ENCODE measurements at places on chromosomes 11 and 22.
A peak's percentile ranks its signal among the peaks of the same experiment; 100 is the strongest.

GRCh38 chr11:91837411-91838330 is 386.9 kb upstream of the FAT3 start:
- DNase-seq: no peak

- DNase-seq: no peak
These were observed 1558.6 kb upstream of the RAG2 start for GRCh38 chr11:38156495-38157146.

GRCh38 chr22:30304495-30305244 is 15.4 kb upstream of the CASTOR1 start:
- no peak for DNase-seq

DNA sequence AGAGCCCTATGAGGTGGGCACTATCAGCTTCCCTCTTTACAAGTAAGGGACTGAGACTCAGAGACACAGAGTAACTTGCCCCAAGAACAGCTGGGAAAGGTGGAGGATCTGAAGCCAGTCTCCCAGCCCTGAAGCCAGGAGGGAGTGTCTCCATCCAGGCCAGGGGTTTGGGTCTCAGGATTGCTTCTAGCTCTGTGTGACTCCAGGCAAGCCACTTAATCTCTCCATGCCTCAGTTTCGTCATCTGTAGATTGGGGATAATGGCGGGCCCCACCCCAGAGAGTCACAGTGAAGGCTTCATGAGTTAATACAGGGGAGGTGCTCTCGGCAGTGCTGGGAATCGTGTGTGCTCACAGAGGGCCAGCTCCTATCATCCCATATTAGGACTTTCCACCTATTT is 10.5 kb downstream of the MAP4K2 start:
- DNase-seq: no peak

DNA sequence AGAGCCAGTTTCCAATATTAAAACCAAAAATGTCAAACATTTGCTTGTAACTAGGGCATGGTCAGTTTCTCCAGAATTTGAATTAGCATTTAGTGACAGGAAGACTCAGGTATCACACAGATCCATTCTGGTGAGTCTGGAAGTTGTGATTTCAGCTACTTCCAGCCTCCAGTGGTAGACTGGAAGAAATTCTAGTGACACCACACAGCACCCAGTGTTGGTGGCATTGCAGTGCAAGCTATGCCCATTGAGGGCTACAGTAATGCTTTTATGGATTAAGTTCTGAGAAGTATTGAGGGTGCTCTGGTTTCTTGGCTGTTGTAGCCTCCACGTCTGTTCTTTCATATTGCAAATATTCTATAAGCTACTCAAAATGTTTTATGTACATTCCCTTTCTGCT is 31.4 kb upstream of the MMP20 start:
- no peak for DNase-seq

DNA sequence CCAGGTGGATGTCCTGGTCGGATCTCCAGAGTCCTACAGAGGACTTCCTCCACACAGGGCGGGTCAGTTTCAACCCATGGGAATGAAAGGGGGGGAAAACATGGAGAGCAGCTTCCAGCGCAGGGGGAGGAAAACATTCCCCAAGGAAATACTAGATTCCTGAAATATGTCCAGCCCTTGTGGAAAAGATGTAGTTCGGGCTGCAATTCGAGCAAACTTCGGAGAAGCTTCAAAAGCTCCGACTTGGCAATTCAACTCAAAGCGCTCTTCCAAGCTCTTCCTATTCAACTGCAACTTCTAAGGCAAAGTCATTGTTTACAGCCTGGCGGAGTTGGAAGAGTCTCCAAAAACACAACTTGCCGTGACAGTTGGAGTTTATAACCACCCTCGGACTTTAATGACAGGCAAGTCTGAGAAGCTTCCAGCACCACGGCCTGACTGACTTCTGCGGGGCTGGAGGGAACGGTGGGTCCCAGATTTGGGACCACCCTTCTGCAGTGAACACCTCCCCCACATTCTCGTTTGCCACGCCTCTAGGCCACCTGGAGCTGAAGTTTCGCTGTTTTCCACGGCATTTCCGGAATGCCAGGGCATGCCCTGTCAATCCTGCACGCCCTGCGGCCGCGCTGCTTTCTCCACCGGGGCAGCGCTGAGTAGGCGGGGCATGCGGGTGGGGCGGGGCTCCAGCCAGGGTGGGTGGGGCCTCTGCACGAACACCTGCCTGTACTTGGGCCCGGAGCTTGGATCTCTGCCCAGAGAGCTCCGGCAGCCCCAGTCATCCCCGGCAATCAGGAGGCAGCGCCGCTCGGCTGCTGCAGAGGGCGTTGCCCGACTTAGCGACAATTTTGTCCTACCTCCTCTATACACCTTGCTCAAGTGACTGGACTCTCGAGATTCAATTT is 49.0 kb upstream of the BIRC3 start:
- peak; percentile 52 for DNase-seq

GRCh38 chr11:121864660-121865059 is 251.4 kb downstream of the BLID start:
- no peak for DNase-seq

GRCh38 chr22:17113600-17113999 is 7.6 kb downstream of the TMEM121B start:
- DNase-seq: no peak

DNA sequence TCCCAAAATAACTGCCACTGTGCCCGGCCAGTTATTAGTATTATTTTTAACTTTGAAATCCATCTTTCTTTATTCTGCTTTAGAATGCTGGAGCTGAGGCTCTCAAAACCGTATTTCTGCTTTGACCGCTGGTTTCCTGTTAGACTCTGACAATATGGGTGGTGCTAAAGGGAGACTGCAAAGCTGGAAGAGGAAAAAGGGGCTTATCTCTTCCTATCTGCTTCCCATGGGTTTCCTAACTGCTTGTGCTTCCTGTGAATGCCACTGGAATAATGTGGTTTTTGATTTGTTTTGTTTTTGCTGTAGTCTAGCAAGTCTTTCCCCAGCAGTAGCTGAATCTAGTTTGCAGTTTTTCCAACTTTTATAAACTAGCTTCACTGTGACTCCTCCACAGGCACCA is 43.6 kb downstream of the XRRA1 start:
- no peak for DNase-seq

GRCh38 chr11:103668859-103669258 is 367.6 kb upstream of the DDI1 start:
- no peak for DNase-seq

GRCh38 chr11:115682888-115683287 is 178.7 kb upstream of the CADM1 start:
- no peak for DNase-seq

- DNase-seq: no peak
These were observed 2.5 kb upstream of the MUC5AC start for GRCh38 chr11:1155274-1155693.

DNA sequence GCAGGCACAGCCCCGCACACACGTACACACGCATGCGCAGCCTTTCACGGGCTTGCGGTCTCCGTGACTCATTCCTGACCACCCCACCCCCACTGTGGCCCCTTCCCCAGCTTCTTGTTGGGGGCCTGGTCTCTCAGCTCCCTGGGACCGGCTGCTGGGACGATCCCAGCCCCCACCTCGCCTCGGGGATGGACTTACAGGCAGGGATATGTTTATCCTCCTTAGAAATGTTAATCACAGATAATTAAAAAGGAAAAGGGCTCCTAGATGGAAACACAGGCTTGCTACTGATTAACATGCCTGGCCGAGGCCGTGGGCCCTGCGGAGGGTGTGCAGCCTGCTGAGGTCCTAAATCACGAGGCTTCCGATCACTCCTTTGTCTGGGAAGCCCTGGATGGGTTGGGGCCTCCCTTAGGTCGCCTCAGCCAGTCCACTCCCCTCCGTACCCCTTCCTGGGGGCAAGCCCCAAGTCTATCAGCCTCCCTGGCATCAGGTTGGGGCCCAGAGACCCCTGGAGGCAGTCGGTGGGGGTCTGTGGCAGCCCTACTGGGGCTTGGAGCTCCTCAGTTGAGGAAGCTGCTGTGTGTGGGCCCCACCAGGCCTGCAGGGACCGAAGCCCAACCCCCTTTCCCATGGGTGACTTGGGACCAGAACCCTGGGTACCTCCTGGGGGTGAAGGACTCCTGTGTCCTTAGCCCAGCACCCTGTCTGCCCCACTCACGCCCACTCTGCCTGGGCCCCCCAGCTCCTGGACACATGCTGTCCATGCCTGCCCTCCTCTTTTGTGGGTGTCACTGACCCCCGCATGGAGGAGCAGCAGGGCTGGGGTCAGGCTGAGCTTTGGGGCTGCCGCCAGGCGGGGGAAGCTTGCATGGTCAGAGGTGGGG is 20.6 kb downstream of the TSPAN4 start:
- no peak for DNase-seq

DNA sequence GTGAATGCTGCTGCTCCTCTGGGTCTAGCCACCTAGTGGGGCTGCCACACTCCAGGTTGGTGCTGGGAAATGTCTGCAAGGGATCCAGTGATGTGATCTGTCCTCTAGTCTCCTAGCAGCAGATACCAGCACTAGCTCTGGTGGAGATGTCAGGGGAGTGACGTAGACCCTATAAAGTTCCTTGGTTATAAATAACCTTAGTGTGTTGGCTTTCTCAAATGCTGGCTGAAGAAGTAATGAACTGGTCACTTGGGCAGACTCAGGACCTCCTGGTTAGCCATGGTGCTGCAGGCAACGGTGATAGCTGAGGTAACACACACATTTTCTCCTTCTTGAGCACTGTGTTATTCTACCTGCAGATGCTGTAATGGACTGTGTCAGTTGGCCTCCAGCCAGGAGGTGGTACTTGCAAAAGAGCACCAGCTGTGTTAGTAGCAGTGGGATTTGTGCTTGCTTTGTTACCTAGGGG is 35.5 kb downstream of the BBOX1 start:
- DNase-seq: no peak

DNA sequence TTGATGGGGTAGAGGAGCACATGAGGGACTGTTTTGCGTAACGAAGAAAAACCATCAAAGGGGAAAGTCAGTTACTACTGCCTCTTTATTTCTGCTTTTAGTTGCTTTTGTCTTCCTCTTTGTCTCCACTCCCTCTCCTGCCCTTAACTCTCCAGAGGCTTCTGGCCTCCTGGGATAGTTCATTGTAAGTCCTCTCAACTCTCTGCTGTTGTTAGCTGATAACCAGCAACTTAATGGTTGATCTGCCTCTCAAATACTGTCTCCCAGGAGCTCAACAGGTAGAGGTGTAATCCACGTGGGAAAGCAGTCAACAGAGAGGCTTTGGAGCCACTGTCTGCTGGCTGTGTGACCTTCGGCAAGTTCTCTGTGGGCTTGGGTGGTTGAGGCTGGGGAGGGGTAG is 47.3 kb downstream of the CCDC81 start:
- no peak for DNase-seq

DNA sequence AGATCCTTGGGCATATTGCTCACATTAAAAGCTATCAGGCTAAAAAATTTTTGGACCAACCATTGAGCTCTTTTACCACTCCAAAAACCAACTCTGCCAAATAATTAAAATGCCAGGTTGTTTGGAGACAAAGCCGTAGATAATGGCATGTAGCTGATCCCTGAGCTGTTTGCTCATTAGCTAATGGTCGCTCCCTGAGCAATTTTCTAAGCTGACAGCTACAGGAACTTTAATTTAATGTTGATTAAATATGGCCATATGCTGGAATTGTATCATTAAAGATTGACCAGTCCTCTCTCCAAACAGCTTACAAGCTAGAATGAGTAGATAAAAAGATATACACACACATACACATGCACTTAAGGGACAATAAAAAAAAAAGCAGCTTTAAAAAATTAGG is 216.2 kb upstream of the ARHGAP20 start:
- no peak for DNase-seq

GRCh38 chr11:4654635-4655369 is 11.0 kb downstream of the OR51E1 start:
- no peak for DNase-seq

DNA sequence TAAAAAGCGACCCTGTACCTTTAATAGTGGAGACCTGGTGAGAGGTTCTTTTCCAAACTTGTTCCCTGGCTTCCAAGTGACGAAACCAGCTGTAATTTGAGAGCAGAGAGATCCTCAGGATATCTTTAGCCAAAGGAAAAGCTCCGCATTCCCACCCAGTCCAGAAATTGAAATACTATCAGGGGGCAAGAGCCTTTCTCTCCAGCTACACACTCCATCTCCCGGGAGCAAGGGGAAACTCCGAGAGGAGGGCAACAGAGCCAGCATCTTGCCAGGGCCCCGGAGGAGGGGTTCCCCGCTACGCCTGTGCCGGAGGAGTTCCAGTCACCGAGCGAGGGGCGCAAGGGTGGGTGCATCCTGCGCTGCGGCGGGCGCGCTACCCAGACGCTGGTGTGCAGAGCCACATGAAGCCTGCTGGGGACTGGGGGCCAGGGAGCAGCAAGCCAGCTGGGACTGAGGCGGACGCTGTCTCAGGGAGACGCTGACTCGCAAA is at the start of gene FIBIN:
FIBIN (plus strand) TSS at position 148 of the 493 bp plus-strand sequence. CDS start 415 bp downstream, outside the sequence.
- no peak for DNase-seq

- no peak for DNase-seq
These were observed 7.9 kb upstream of the SYT7 start for GRCh38 chr11:61588728-61589191.

DNA sequence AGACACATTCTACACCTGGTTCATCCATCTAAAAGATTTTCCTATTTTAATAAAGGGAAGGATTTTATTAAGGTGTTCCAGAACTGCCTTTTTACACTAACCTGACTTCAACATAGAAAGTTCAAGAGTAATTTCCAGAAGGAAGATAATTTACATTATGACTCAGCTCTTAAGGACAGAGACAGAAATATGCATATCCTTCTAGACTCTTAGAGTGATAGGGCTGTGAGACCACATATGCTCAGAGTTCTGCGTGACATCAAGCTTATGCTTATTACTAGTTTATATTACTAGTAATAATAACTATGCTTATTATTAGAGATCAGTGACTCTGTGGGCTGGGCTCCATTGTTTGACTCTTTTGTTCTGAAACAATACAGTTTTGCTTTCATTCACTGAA is 4.6 kb downstream of the PDGFD start:
- DNase-seq: no peak

DNA sequence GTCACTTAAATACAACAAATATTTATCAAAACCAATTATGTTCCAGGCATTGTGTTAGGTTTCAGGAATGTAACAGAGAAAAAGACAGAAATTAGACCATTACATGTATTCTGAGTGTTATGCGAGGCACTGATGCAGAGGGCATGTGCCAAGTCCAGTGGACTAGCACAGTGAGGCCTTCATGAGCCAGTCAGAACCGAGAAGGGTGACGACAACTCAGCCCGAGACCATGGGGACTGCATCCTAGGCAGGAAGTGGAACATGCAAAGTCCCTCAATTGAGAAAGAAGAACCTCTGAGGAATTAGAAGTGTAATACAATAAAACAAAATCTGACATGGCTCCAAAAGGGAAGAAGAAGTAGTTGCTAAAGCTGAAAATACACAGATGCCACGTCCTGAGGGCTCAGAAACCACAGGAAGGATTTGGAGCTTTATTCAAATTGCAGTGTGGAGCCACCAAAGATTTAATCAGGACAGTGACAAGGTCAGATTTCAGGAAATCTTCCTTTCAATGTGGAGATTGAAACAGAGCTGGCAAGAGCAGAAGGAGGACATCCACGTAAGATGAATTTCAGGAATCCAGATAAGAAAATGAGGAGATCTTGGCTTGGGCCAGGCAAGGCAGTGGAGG is 529.6 kb downstream of the NTM start:
- DNase-seq: no peak
